Left ventricle myocardium superior (tissue), 1 donor: ENCODE measurements at places on chromosomes 7 and 10. TPM values are rescaled to one million over a fixed set of nuclear protein-coding genes. Genes with fewer than 3 reads are reported as not detected.

The CCSER2 gene
- total RNA-seq, result 163 TPM

The SRRM3 gene
- total RNA-seq, result 17.2 TPM

The NPFFR1 gene
- 0.02 TPM for total RNA-seq

The LEP gene
- 0.42 TPM for total RNA-seq

The SPDYE3 gene
- not detected for total RNA-seq

The LRRC17 gene
- 1.9 TPM for total RNA-seq

The ZNF485 gene
- total RNA-seq, result 1.1 TPM

The CPVL gene
- 72.6 TPM for total RNA-seq

The SPDYE1 gene
- total RNA-seq, result not detected

The FOXP2 gene
- total RNA-seq, result 1.2 TPM

The PNLIPRP1 gene
- not detected for total RNA-seq

The CARD11 gene
- 0.37 TPM for total RNA-seq

GRCh38 chr7:27143023-27143949 is at the start of gene HOXA5:
TSS of gene HOXA5 (minus strand) at chr7:27143681. CDS start at chr7:27143607, 74 bp downstream.
- no peak for DNase-seq

DNA sequence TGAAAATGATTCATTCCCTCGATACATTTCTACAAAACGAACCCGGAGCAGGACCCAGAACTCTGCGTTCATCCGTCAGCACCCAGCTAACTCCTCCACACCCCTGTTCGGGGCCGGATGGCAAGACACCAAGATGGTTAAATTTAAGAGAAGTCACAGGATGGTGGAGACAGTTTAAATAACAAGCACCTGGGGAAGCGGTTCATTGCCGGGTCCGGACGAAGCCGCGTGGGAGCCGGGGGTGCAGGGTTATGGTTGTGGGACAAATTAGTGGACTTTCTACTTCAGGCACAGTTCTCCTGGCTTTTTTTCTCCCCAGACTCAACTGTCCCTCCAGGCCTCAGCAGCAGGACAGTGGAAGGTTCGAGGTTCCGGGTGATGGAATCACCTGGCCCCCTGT is 45.4 kb downstream of the ASB13 start:
- DNase-seq, result no peak

DNA sequence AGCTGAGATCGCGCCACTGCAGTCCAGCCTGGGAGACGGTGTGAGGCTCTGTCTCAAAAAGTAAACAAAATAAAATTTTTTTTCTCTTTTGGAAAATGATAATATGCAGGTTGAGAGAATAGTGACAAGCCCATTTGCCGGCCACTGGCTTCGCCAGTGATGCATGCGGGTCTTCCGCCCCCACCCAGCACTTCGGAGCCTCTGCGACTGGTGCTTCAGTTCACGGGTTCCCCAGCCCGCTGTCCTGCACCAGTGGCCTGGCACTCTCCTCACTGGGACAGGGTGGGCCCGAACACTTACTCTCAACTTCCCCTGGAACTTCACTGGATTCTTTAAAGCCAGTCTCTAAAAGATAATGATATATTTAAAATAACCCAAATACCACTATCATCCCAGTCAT is 2.7 kb downstream of the SUN1 start:
- no peak for DNase-seq

GRCh38 chr10:108749042-108749441 is 1174.3 kb downstream of the XPNPEP1 start:
- no peak for DNase-seq

GRCh38 chr10:102597131-102597991 is 46.9 kb upstream of the TRIM8 start:
- peak; percentile 72 for DNase-seq

DNA sequence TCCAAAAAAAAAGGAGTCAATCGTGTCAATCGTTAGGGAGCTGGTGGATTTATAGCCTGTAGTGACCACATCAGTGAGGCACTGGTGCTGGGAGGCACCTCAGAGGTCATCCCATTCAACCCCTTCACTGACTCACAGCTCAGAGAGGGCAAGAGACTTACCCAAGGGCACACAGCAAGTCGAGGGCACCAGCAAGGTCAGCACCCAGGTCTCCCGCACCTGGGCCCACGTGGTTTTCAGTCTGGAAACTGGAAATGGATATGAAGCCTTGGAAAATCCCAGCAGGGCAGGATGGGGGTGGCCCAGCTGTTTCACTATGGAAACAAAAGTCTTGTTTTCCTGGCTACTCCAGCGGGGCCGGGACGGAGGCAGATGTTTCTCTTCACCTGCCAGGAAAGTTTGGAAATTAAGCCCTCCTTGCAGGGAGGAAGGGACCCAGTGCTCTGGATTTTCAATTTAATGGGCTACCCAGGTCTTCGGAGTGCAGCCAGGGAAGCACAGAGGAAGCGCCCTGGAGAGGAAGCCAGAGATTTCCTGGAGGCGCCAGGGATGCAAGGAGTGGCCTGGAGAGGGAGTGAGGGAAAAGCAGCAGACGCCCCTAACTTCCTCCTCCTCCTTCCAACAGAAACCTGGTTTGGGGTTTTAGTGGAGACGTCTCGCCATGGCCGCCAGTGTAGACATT is 157.2 kb upstream of the TNRC18 start:
- DNase-seq, result no peak

- DNase-seq, result no peak
Observed at GRCh38 chr7:102396710-102397019, 502 bp downstream of the PRKRIP1 start.

- no peak for DNase-seq
Observed at GRCh38 chr10:47049906-47050305, 138.7 kb downstream of the PTPN20 start.

- no peak for DNase-seq
Observed at GRCh38 chr7:133646472-133647315, 393.8 kb downstream of the EXOC4 start.

- DNase-seq, result no peak
Observed at GRCh38 chr7:97107192-97107800, 10.2 kb upstream of the SDHAF3 start.

DNA sequence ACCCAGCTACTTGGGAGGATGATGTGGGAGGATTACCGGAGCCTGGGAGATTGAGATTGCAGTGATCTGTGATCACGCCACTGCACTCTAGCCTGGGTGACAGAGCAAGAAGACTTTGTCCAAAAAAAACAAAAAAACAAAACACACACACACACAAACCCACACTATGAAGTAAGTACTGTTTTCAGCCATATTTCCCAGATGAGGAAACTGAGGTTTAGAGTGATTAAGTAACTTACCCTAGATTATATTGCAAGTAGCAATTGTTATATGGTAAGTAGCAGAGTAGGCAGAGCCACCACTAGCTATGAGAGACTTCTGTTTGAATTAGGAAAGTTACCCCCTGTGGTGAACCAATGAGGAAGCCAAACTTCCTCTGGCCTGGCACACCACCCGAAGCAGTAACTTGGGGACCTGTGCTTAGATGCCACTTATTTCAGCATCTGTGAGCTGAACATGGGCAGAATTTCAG is 61.9 kb downstream of the MCU start:
- DNase-seq, result no peak

GRCh38 chr7:22357311-22358175 is 589 bp upstream of the RAPGEF5 start:
- DNase-seq, result no peak

DNA sequence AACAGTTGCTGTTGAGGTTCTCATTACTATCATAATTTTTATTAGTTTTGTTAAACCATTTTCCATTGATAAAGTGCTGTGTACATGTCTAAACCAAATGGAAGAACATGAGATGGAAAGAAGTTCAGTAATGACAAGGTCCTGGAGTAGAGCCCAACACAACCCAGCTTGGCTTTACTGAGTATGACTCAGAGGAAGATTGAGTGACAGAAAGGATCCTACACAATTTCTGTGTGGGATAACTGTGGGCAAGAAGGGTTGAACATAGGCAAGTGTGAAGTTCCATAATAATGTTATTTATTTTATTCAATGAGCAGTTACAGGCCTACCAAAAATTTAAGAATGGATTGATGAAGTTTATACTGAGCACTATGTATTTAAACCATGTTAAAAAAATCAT is 15.9 kb downstream of the PRKG1 start:
- DNase-seq, result no peak

GRCh38 chr7:113339661-113340060 is 221.3 kb upstream of the SMIM30 start:
- DNase-seq, result no peak

GRCh38 chr10:60399328-60399727 is 9.7 kb upstream of the ANK3 start:
- DNase-seq, result no peak

DNA sequence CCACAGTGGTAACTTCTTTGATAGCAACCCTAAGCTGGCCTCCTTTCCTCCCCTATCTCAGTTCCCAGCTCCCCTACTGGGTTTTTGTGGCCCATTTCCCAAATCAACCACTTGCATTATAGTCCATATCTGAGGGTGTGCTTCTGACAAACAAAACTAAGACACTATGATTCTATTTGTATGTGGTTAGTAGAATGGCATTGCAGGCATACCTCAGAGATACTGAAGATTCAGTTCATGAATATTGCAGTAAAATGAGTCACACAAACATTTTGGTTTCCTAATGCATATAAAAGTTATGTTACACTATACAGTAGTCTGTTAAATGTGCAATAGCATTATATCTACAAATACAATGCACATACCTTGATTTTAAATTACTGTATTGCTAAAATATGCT is 15.4 kb upstream of the TMEM243 start:
- DNase-seq, result no peak

DNA sequence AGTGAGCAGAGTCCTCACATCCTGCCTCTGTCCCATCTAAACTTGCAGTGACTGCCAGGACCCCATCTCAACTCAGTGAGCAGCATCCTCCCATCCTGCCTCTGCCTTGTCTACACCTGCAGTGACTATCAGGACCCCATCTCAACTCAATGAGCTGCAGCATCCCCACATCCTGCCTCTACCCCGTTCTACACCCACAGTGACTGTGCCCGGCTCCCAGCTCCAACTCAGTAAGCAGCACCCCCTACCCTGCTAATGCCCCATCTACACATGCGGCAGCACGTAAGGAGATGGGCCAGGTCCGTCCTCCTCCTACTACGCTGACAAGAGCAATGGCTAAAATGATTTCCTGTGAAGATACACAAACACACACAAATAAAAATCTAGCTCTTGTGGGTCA is 65.5 kb downstream of the TNS3 start:
- DNase-seq, result no peak

DNA sequence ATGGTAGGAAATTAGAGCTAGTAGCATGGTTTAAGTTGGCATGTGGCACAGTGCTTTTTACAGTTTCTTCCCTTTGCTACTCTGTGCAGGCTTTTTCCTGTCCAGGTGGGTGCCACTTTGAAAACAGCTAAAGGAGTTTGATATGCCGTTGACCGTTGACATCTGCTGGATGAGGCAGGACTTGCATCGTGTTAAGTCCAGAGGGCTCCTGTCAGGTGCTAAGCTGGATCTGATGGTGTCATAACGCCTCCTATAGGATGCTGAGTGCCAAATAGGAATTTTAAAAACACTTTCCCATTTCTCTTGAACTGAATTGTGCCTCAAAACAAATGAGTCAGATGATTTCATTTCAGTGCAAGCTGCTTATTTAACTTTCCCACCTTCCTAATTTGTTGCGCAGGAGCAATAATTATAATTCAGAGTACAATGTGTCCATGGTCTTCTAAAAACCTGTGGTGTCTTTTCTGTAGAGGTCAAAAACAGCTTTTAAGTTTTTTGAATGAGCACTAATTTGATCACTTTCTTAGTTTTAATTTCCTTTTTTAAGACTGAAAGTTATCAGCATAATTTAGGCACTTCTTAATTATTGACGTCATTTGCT is 178.3 kb downstream of the CDCA7L start:
- DNase-seq, result no peak
